ENCODE measurements at places on chromosomes 2 and 18. TPM values are rescaled to one million over a fixed set of nuclear protein-coding genes. Genes with fewer than 3 reads are reported as not detected.

DNA sequence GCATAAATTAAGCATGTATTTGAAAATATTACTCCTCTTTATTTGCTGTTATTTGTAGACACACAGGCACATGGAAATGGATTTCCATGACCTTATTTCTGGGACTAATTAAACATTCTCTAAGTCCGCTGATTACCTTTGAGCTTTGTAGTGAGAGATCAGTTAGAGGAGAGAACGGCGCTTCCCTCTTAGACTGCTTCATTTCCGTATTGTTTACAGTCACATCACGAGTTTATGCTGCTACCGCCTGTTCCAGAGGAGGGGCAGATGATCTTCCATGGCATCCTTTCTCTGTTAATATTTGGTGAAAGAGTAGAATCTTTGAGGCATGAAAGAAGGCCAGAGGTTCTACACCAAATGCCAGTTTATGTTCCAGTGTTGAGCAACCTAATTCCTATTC is 404.4 kb downstream of the TRIB2 start:
- DNase-seq = no peak

The KCNIP3 gene
- not detected for total RNA-seq

The GPC1 gene
- 1.2 TPM for total RNA-seq

- no peak for DNase-seq
Observed at GRCh38 chr2:156708051-156708450, 271.9 kb downstream of the GPD2 start.

GRCh38 chr2:62447411-62447810 is 58.6 kb downstream of the TMEM17 start:
- DNase-seq = no peak

GRCh38 chr18:68699043-68699442 is 15.9 kb downstream of the TMX3 start:
- DNase-seq = no peak

Data from activated naive CD4-positive, alpha-beta T cell treated with anti-CD3 and anti-CD28 coated beads for 36 hours (primary cell).